NCI-H446 (cell line): ENCODE measurements at places on chromosomes 16 and 17.

DNA sequence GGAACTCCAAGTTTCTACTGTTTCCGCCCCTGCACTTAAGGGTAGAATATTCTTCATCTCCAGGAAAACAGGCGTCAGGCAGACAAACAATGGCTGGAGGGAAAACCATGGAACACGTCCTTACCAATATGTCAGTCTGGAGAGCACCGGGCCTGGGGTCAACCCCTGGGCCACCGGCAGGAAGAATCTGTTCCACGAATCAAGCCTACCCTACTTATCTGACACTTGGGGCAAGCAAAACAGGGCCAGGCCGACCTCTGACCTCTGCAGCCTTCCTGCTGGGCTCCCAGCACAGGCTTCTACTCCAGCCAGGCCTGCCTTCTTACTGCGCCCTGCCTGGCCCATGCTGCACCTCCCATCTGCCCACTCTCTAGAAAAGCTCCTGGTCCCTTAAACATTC lies 10.1 kb downstream of the VAC14 start:
- no peak for DNase-seq

GRCh38 chr17:9363440-9364350 lies 211.9 kb downstream of the STX8 start:
- no peak for DNase-seq

GRCh38 chr16:89607937-89608740 lies 5.3 kb upstream of the DPEP1 start:
- DNase-seq = no peak

DNA sequence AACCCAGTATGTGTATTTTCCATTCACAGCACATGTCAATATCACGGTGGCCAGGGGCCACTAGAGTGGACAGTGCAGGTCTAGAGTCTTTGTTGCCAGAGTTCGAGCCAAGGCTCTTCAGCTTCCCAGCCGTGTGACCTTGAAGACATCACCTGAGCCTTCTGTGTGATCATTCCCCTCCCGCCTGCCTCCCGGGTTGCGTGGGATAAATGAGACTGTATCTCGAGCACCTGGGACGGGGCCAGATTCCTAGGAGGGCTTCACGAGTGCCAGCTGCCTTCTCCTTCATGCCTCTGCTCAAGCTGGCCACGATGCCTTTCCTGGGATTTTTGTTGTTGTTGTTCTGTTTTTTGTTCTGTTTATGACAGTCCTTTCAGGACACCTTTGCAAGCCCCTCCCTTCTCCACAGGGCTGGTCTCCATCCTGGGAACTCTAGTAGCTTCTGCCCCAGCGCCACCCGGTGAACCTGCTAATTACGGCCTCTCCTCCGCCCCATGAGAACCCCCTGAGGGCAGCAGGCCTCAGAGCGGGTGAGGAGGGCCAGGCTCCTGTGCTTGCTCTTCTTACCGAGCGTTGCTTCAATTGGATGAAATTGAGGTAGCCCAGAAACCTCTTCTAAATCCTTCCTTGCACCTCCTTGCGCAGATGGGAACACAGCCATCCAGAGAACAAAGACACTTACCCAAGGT lies 3.9 kb downstream of the SPNS2 start:
- DNase-seq = no peak

DNA sequence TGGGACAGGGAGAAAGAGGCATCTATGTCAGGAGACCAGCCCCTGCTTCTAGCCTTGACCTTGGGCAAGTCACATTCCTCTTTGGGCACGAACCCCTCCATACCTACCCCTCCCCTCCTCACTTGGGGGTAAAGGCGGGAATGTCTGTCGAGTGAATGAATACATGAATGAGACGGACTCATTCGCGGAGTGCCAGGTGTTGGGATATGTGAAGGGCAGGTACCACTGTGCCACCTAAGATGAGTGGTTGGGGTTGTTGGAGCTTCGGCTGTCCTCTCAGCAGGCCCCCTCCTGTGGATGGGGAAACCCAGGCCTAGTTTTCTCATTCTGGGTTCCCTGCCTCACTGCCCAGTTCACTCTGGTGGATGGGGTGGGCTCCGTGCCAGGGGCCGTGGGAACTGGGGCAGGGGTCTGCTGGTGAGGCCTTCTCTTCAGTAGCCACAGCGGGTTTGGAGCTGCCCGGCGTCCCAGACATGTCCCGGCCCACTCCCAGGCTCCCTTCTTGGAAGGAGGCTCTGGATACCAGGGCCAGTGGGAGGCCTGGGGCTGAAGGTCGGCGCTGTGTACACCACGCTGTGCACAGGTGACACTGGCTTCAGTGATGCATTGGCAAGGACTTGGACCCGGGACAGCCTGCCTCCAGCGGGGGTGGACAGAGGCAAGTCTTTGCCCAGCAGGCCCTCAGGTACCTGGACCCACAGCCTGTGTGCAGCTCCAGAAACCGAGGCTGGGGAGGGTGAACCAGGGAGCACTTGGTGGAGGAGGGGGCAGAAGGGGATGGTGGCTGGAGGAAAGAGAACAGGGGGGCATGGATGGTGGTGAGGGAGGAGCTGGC lies 5.6 kb downstream of the GLIS2 start:
- DNase-seq = no peak

DNA sequence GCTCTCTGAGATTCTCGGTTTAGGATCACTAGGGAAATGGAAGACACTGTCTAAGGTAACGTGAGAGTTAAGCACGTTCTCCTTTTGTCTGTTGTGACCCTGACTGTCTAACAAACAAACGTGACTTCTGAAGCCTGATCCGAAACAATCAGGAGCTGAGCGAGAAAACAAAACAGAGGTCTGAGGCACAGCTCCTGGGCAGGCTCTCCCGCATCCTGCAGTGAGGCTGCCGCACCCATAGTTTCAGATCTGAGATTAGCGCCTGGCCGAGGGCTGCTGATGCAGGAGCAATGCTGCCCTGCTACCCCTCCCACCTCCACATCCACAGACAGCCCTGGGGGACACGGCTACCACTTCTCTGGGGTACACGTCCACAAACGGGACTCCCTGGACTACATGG lies 46.7 kb downstream of the RNF157 start:
- DNase-seq = no peak

DNA sequence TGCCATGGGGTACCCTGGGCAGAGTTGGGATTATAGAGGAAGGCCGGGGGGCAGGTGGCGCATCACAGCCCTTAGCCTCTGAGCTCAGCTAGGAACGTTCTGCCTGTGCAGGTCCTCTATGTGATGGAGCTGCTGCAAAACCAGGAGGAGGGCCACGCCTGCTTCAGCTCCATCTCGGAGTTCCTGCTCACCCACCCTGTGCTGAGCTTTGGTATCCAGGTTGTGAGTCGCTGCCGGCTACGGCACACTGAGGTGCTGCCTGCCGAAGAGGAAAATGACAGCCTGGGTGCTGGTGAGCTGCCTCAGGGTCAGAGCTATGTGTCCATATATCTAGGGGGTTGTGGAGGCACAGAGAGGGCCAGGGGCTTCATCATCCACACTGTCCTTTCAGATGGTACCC lies 5.8 kb upstream of the NRN1L start:
- no peak for DNase-seq

DNA sequence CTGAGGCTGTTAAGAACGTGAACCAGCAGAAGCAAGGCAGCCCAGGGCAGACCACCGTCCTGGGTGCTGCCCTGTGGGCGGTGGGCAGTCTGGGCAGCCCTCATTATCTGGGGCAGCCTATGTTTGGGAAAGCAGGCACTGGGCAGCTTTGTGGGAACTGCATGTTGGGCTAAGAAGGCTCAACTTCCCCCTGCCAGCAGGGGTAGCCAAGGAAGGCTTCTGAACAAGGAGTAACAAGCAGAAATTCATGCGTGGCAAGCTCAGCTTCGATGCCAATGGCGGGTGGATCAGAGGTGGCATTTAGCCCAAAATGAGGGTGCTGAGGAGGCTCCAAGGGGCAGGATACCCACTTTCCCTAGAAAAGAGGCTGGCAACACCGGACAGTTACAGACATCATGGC lies 42.7 kb upstream of the METRNL start:
- DNase-seq = no peak

GRCh38 chr17:66678827-66679226 lies 156.1 kb upstream of the CACNG5 start:
- DNase-seq = no peak

- DNase-seq = no peak
These were observed 23.6 kb downstream of the ASIC2 start for GRCh38 chr17:33269337-33270060.

DNA sequence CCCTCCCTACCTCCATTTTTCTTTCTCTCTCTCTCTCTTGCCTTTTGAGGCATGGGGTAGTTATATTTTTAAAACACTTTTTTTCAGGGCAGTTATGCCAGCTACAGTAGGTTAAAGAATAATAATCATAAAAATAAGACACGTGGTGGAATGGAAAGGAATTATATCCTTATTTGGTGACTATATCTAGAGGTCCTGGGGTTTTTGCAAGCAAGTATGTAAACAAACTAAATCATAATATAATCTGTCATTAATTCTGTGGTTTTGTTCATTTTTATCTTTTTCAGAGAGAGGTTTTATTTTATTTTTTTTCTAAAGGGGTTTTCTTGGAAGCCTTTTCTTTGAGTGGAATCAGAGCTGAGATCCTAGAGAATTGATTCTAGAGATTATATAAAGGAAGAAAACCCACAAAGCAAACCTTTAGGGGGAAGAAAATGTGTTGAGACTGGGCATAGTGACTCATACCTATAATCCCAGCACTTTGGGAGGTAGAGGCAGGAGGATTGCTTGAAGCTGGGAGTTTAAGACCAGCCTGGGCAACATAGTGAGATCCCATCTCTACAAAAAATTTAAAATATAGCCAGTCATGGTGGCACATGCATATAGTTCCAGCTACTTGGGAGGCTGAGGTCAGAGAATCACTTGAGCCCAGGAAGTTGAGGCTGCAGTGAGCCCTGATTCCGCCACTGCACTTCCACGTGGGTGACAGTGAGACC lies 53.2 kb downstream of the NQO1 start:
- no peak for DNase-seq

- no peak for DNase-seq
These were observed 23.0 kb upstream of the IL21R start for GRCh38 chr16:27378871-27379481.

DNA sequence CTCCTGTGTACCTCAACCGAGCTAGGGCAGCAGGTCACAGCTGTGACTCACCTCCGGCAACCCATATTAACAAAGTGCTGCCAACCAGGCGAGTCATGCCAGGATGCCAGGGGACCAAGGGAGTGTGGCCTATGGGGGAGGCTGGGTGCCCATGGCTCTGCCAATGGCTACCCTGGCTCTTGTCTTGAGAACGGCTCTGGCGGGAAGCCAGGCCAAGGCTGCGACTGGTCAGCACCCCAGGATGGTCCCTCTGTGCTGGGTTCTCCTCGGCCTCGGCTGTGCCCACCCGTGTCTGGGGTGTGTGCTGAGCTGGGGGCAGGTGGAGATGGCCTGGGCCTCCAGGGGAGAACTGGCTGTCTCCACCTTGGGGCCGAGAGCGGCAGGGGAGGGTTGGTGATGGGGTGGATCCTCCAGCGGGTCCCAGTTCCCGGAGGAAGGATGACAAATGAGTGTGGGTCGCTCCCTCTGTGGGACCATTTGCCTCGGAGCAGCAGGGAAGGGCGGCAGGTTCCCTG lies 75.8 kb downstream of the MRC2 start:
- DNase-seq = no peak

GRCh38 chr16:48536614-48537200 lies 73.3 kb downstream of the N4BP1 start:
- DNase-seq = no peak

GRCh38 chr17:614653-615546 lies 99.7 kb downstream of the VPS53 start:
- no peak for DNase-seq

DNA sequence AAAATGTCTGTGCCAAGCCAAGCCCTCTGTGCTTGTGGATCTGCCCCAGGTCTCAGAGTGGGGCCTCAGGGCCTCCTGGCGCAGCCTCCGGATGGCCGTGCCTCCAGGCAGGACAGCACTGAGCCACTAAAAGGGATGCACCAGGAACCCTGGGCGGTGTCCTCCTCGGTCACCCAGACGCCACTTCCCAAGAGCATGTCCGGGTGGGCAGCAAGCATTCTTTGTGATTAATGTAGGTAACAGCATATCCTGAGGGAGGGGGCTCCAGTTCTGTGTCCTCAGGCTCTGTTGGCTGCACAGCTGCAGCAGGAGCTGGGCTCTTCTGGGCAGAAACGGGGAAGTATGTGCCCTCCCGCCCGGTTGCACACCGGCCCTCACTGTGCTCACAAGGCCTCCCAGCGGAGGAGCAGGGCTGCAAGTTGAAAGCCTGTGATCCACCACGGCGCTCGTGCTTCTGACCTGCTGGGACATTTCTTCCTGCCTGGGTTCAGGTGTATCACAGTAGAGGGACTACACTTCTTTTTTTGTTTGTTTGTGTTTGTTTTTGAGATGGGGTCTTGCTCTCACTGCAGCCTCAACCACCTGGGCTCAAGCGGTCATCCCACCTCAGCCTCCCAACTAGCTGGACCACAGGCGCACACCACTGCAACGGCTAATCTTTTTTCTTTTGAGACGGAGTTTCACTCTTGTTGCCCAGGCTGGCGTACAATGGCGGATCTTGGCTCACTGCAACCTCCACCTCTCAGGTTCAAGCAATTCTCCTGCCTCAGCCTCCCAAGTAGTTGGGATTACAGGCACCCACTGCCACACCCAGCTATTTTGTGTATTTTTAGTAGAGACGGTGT lies 37.9 kb upstream of the CHMP6 start:
- no peak for DNase-seq

DNA sequence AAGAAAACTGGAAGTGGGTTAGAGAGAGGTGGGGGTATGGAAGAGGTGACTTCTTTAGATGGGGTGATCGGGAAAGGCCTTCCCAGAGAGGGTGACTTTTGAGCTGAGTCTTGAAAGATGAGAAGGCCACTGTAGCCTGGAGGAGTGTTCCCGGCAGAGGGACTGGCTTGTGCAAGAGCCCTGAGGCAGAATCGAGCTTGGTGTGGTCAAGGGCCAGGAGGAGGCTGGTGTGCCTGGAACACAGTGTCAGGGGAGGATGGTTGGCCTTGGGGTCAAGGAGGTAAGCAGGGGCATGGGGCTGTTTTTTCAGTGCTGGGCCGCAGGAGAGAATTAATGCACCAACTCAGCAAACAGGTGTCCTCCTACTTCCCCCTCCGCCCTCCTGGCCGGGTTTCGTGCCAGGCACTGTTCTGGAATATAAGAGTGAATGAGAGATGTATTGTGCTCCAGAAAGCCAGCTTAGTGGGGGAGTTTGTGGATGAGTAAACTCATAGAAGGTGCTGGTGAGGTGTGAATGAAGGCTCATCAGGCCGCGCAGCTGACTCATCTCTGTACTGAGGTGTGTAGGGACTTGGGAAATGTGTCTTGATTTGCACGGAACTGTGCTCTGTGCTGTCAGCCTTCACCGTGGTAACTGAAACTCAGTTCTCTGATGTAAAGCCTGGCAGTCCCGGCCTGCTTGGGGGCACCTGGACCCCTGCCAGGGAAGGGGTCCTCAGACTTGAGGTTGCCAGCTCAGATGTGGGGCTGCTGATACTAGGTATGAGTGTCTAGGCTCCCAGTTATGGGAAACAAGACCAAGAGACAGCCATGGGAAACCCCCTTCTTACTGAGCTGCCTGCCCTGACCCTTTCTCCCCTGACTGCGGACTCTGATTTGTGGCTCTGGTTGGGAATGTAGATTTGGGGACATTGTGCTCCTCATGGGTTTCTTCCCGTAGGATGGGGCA lies 15.3 kb downstream of the KSR1 start:
- DNase-seq = no peak
